Activated naive CD8-positive, alpha-beta T cell treated with anti-CD3 and anti-CD28 coated beads, Interleukin-2, amount 50 U/mL, for 16 hours (primary cell): ENCODE measurements at places on chromosomes 1 and 21.

- DNase-seq = no peak
Observed at GRCh38 chr1:103561643-103562395, 9.6 kb upstream of the AMY2B start.

DNA sequence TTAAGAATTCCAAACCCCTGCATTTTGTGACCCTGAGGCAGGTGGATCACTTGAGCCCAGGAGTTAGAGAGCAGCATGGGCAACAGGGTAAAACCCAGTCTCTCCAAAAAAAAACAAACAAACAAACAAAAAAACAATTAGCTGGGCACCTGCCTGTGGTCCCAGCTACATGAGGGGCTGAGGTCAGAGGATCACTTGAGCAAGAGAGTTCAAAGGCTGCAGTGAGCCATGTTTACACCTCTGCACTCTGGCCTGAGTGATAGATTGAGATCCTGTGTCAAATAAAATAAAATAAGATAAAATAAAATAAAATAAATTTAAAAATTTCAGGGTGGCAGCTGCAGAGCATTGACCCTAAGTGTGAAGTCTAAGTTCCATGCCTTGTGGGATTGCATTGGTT is 16.7 kb upstream of the PTGFR start:
- DNase-seq = no peak

DNA sequence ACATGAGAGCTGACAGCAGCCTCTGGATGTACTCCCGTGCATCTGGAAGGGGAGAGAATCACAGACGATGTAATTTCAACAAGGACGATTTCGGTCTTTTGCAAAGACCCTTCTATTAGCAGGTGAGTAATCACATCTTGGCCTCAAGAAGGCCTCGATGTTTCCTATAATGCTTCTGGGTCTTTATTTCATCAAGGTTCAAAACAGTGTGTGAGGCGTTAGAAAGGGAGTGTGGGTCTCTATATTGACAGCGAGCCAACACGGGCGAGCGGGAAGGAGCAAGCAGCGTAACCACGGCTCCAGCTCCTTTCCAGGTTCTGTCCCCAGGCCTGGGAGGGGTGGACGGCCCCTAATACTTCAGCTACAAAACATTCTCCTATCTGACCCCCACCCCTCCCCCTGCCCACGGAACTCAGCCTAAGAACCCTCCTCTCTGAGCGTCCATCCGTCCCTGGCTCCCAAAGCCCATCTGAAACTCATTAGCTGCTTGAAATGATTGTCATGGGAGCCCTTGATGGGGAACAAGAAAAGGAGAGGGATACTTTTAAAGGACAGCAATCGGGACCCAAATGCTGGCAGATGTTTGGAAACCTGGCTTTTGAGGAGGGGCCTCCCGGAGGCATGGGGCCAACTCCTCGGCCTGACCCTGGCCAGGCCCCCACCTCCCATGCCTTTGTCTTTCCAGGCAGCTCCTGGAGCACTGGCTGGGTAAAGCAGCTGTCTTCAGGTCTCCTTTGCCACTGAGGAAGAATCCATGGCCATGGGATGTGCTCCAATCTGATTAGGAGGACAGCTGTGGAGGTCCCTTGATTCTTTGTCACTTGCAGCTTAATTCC is 250.8 kb downstream of the FOXD2 start:
- DNase-seq = no peak

- DNase-seq = no peak
Observed at GRCh38 chr21:29416268-29416667, 117.5 kb downstream of the BACH1 start.

GRCh38 chr1:182192966-182193365 is 131.5 kb upstream of the ZNF648 start:
- DNase-seq = no peak

DNA sequence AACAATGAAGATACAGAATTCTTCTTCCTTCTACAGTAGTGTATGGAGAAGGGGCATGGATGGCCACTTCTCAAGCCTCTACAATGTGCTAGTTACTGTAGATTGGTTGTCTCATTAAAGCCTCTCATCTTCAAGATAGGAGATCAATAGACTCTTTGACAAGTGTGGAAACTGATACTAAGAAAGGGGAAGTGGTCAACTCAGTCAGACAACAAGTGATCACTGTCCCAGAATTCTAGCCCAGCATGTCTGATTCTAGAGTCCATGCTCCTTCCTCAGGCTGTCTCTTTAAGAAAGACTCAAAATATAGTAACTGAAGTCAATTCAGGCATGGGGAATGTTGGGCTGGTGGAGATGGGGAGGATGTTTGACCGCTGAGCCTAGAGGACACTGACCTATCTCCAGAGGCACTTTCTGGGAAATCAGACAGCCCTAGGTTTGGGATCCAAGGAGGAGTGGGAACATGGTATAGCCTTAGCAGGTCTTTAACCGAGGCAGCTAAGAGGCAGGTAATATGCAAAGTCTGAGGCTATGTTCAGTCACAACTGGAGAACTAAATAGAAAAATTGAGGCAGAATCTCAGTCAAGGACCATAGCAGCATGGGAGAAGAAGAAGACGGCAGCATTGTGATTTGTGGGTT is 39.3 kb upstream of the EYA3 start:
- no peak for DNase-seq

- no peak for DNase-seq
Observed at GRCh38 chr21:38459490-38459889, 38.8 kb downstream of the ERG start.

DNA sequence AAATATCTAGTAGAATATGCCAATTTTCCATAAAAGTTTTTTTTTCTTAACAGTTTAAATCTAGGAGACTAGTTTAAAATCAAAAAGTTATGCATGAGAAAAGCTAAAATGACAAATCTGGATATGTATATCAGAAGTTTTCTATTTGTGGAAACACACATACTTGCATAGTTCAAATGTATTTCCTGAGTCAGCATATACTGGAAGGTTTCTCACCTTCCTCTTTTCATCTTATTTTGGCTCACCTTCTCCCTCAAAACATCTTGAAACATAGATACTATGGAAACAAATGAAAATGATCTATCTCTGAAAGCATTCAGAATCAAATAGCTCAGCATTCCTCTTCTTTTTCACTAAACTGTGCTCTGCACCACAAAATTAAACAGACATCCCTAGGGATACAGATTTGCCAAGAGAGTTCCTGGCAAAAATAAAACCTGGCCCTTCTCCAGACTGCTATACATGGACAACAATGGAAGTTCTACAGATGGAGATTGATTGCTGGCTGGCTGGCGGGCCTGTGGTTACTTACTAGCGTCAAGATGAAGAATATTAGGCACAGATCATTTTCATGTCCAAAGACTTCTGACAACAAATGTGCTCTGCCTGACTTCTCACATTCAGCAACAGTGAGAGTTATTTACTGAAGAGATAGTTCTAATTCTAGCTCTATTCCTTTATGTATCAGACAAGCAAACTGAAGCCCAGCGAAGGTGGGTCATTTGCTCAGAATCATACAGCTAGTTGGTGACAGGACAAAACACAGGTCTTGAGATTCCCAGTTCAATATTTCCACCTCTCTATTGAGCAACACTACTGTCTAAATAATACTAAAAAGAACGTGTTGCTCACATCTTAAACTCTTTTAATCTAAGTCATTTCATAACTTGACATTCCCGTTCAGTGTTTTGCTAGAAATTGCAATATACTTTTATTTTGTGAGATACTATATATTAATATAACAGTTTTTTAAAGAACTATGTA is 26.6 kb downstream of the DIPK1A start:
- no peak for DNase-seq

GRCh38 chr1:224357626-224358124 is 996 bp downstream of the CNIH4 start:
- no peak for DNase-seq

GRCh38 chr1:221878134-221878533 is 136.2 kb upstream of the DUSP10 start:
- no peak for DNase-seq

DNA sequence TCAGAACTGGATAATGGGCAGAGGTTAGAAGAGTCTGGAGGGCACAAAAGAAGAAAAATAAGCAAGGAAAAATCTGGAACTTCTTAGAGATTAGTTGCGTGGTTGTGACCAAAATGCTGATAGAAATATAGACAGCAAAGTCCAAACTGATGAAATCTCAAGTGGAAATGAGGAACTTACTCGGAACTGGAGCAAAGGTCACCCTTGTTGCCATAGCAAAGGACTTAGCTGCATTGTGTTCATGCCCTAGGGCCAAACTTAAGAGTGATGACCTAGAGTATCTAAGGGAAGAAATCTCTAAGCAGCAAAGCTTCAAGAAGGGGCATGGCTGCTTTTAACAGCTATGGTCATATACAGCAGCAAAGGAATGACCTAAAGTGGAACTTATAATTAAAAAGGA is 180.0 kb downstream of the TTLL7 start:
- DNase-seq = no peak

GRCh38 chr21:39525129-39525528 is 73.4 kb downstream of the SH3BGR start:
- DNase-seq = no peak

GRCh38 chr1:160558660-160559380 is 20.5 kb downstream of the CD84 start:
- no peak for DNase-seq

DNA sequence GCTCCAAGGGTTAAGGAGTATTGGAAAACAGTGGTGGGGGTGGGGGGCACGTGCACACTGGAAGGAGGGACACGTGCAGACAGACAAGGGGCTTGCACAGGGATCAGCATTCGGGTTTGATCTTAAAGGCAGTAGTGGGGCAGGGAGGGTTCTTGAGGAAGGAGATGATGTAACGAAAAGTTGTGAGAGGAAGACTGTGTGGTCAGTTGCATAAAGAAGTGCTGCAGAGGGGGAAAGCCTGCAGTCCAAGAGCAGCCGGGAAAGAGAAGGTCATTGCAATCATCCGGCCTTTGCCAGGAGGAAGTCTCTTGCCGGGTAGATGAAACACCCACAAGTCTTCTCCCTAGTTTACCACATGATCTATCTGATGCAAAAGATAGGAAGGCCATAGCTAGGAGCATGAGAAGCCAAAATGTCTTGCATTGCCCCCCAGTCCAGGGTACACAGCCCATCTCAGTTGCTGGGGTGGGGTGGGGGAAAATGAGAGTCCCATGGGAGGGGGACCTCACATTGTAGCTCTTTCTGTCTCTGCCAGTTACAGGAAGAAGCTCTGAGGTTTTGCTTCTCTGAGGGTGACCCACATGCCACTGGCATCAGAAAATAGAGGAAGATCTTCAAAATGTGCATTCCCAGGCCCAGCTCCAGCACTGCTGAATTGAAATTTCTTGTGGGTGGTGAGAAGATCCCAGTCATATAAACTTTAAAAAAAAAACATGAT is 202.5 kb upstream of the RAB4A start:
- no peak for DNase-seq

DNA sequence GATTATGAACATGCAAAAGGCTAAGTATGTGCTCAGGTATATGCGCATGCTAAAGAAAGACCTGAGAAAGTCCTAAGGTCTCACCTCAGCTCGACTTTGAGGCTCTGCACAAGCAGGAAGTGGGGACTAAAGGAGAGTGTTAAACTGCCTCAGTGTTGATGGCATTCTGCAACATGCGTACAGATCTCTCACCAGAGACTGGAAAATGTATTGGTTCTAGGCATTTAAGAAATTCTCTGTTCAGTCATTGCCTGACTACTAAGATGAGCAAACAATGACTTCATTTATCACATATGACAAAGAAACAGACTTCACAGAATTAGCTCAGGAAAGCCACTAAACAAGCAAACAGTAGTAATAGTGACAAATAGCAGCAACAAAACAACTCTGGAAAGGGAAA is 90.8 kb downstream of the USH2A start:
- DNase-seq = no peak

- no peak for DNase-seq
Observed at GRCh38 chr1:172254521-172255222, 165.8 kb upstream of the C1orf105 start.

DNA sequence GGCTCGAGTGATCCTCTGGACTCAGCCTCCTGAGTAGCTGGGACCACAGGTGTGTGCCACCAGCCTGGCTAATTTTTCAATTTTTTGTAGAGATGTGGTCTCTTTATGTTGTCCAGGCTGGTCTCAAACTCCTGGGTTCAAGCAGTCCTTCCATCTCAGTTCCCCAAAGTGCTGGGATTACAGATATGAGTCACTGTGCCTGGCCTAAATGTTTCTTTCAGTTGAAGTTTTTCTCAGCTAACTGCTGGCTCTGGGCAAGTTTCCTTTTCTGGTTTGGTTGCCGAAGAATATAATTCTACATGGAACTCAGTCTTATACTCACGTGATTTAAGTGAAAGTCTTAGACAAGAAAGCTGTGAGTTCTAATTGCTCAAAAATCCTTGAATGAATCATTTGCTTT is 57.0 kb downstream of the SASS6 start:
- no peak for DNase-seq

GRCh38 chr21:43739621-43740435 is 20.9 kb downstream of the PDXK start:
- no peak for DNase-seq

- DNase-seq = no peak
Observed at GRCh38 chr1:224525411-224526040, 90.6 kb upstream of the CNIH3 start.

GRCh38 chr1:4424254-4424653 is 230.2 kb upstream of the AJAP1 start:
- DNase-seq = no peak

- no peak for DNase-seq
Observed at GRCh38 chr1:65995336-65995735, 202.6 kb downstream of the PDE4B start.

- no peak for DNase-seq
Observed at GRCh38 chr1:31549809-31550620, 26.3 kb upstream of the TINAGL1 start.

GRCh38 chr1:113677250-113678158 is 81.8 kb downstream of the PHTF1 start:
- no peak for DNase-seq

DNA sequence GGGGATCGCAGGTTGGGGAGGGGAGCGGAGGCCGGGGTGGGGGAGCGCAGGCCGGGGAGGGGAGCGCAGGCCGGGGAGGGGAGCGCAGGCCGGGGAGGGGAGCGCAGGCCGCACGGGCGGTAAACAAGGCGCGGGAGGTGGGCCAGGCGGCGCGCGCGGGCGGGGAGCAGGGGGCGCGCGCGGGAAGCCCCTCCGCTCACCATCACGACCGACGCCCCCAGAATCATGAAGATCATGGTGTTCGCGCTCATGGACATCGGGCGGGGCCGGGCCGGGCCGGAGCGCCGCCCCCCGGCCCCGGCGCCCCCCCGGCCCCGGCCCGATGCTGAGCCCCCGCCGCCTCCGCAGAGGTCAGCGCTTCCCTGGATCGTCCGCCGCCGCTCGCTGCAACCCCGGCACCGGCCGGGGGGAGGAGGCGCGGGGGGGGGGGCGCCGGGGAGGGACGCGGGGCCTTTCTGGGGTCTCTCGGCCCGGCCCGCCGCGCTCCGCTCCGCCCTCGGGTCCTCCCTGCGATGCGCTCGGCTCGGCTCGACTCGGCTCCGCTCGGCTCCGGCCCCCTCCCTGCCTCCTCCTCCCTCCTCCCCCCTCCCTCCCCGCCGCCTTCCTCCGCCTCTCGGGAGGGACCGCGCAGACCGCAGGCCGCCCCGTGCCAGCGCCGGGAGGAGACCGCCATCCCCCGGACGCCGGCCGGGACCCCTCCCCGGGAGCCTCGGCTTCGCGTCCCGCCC is at the start of gene TMEM240:
TMEM240 (minus strand) TSS at position 535 of the 728 bp plus-strand sequence; CDS start at position 257, 278 bp downstream.
- DNase-seq = no peak

DNA sequence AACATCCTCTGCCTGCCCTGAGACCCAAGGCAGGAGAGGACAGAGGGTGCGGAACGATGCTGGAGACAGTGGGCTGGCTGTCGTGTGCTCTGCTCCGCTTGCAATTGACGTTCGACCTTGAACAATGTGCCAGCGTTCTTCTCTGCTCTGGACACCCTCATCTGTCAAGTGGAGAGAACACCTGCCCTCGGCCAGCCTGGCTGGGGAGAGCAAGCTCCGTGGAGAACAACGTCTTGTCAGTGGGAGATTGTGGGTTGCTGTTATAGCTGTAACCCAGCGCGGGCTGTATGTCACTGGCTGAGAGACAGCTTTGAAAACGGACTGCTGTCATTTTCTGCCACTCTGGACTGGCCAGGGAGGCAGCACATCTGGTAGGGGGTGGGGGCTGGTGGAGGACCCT is 14.7 kb downstream of the KIAA1614 start:
- DNase-seq = no peak
